NCI-H774 (cell line): ENCODE measurements at places on chromosomes 12 and 14.

DNA sequence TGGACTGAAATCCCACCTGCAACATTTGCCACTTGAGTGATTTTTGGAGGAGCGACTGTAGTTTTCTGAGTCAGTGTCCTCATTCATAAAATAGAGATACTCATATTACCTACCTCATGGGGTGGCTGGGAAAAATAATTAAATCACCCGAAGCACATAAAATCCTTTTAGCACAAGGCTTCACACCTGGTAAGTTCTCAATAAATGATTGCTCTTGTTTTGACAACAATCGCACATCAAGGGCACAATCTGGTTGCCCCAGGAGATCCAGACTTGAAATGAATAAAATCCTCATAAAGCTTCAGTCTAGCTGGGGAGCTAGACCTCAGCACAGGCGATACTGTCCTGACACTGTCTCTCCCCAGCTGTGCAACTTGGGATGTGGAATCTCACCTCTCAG lies 76.0 kb upstream of the CCDC60 start:
- DNase-seq: no peak

DNA sequence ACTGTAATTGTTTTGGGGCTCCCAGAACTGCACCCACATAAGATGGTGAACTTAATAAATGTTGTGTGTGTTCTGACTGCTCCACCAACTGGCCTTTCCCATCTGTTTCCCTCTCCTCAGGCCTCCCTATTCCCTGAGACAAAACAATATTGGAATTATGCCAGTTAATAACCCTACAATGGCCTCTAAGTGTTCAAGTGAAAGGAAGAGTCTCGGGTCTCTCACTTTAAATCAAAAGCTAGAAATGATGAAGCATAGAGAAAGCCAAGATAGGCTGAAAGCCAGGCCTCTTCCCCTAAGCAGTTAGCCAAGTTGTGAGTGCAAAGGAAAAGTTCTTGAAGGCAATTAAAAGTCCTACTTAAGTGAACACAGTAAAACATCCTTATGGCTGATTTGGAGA lies 13.4 kb downstream of the ACOT6 start:
- DNase-seq: no peak

- DNase-seq: no peak
Observed at GRCh38 chr14:90883782-90884181, 67.6 kb upstream of the TTC7B start.

GRCh38 chr12:6928703-6929407 lies 1.1 kb downstream of the ATN1 start:
- no peak for DNase-seq

GRCh38 chr12:51534216-51535074 lies 56.6 kb upstream of the SCN8A start:
- no peak for DNase-seq

DNA sequence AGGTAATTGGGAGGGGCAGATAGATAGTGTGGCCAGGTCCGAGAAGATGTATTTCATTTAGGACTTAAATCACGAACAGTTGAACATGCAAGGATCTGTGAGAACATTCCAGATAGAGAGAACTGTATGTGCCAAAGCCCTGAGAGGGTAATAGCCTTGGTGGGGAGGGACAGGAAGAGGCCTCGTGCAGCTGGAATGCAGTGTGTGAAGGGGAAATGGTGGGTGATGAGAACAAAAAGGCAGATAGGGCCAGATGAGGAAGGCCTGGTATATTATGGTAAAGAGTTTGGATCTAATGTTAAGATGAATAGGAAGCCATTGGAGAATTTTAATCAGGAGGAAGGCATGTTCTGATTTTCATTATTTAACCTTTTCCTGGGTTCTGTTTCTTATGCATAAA lies 136.3 kb downstream of the TPH2 start:
- DNase-seq: no peak

GRCh38 chr12:116674643-116675183 lies 63.2 kb downstream of the SPRING1 start:
- DNase-seq: no peak

- no peak for DNase-seq
Observed at GRCh38 chr12:53602176-53602864, 23.9 kb downstream of the ATF7 start.

DNA sequence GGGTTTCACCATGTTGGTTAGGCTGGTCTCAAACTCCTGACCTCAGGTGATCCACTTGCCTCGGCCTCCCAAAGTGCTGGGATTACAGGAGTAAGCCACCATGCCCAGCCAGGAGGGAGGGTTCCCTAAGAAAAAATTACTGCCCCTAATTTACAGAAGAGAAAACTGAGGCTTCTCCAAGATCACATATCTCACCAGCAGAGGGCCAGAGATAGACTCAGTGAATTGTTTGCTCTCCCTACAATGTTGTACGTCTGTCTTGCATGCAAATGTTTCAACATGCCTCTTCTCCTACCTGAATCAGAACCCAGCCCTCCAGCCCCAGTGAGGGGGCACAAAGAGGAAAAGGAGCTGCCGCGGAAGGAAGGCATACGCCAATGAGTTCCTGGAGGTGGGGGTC lies 48.3 kb upstream of the TMEM263 start:
- no peak for DNase-seq
